ENCODE measurements at places on chromosomes 5 and 9.

GRCh38 chr9:85223506-85224125, 518.1 kb downstream of the AGTPBP1 start:
- no peak for DNase-seq

- no peak for DNase-seq
These were observed 107.6 kb upstream of the PITX1 start for GRCh38 chr5:135141303-135142268.

- no peak for DNase-seq
These were observed 40.7 kb upstream of the S1PR3 start for GRCh38 chr9:88950341-88951154.

- no peak for DNase-seq
These were observed 608.1 kb downstream of the PDE4D start for GRCh38 chr5:59285300-59286016.

GRCh38 chr5:68911840-68912690, 181.7 kb upstream of the SLC30A5 start:
- DNase-seq: no peak

DNA sequence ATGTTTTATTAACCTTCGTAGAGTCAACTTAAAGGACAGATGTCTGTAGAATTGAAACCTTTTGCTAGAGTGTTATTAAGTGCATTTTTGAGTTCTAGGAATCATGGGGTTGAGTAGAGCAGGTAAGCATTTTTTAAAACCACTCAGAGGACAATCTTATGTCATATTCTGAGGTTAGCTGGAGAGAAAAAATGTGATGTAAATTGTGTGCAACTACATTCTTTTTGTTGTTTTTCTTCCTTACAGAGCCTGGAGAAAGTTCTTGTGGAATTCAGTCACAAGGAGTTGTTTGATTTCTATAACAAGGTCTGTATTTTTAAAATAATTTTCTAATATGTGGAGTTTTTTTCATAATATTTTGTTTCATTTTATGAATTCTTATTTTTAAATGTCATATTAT, 206.4 kb downstream of the COMMD10 start:
- DNase-seq: no peak

DNA sequence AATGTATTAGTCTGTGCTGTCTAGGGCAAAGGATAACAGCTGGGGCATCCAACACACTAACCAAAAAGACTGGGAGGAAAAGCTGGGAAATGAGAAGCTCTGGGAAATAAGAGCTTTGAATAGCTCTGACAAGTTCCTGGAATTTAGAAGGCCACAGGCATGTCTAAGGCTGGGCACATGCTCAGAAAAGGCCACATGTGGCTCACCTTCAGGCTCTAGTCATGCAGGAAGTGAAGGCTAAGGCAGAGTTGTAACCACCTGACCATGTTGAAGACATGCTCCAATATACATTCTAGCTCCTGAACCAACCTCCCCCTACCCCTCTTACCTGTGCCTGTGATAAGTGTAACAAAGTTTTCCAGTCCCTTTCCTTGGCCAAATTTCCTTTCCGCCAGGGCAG, 31.7 kb downstream of the CLTA start:
- DNase-seq: no peak

DNA sequence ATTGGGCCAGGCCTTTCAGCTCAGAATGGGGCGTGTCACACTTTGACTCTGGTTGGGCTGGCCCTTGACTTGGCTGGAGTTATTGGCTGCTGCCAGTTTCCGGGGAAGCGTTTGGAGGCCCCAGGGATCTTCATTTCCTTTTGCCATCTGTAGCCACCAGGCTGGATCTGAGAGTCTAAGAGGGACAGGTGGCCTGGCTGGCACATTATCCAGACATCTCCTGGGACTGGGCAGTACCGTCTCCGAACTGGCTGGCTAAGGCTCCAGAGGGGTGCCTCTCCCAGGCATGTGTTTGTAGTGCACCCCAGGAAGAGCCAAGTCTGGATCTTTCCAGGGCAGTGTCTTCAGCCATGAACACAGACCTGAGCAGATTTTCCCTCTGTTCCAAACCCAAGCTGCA, 9.7 kb upstream of the JADE2 start:
- DNase-seq: no peak

DNA sequence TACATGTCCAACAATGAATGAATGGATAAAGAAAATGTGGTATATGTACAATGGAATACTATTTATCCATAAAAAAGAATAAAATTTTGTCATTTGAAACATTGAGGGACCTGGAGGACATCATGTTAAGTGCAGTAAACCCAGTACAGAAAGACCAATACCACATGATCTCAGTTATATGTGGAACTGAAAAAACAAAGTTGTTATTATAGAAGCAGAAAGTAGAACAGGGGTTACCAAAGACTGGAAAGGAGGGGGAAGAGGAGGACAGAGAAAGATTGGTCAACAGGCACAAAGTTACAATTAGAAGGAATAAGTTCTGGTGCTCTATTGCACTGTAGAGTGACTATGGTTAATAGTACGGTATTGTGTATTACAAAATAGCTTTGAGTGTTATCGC, 233.8 kb downstream of the SEMA6A start:
- DNase-seq: no peak

DNA sequence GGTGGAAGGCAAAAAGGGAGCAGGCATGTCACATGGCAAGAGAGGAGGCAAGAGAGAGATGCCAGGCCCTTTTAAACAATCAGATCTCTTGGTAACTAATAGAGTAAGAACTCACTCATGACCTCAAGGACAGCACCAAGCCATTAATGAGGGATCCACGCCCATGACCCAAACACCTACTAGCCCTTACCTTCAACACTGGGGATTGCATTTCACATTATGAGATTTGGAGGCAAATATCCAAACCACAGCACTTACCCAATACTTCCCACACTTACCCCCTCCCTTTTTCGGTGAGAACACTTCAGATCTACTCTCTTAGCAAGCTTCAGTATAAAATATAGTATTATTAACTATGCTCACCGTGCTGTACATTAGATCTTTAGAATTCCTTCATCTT, 41.9 kb downstream of the ZNF354A start:
- DNase-seq: no peak

DNA sequence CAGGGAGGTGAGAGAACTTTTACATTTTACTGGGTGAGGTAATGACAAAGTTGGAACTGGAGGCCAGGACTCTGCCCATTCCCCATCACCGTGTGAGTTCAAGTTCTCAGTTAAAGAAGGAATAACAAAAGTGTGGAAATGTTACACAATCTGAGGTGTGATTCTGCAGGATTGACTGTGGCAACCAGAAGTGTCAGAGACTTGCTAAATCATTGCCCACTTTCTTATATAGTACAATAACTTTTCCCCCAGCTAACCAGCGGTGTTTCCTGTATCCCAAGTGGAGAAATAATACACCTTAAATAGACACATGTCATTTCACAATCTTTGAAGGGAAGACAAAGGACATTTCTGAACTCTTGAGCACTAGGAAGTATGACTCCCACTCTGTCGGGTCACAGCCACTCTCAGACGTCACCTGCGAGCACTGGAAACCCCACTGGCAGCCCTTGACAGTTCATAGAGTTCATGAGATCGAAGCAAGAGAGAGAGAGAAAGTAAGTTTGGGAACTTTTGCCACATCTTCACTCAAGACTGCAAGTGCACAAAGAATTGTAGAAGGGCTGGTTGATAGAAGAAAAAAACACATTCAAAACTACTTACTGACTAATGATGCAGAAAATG, 28.4 kb downstream of the PAX5 start:
- DNase-seq: no peak

DNA sequence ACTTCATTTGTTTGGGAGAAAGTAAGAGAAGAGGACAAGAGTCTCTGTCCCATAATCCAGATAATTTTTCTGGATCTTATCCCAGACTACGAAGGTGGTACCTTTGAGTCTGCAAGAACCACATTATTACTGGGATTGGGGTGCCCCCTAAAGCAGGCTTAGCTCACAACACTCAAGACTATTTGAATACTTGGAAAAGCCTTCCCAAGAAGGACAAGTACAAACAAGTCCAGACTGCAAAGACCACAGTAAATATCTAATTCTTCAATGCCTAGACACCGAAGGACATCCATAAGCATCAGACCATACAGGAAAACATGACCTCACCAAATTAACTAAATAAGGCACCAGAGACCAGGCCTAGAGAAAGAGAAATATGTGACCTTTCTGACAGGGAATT, 40.2 kb upstream of the TMED7 start:
- DNase-seq: no peak

- no peak for DNase-seq
These were observed at the start of gene PCDHB9 for GRCh38 chr5:141186897-141187512. TSS of gene PCDHB9 (plus strand) at chr5:141187161. CDS start at chr5:141187319, 158 bp downstream.

GRCh38 chr5:142248853-142249462, 75.9 kb downstream of the SPRY4 start:
- peak; percentile 82 for DNase-seq

DNA sequence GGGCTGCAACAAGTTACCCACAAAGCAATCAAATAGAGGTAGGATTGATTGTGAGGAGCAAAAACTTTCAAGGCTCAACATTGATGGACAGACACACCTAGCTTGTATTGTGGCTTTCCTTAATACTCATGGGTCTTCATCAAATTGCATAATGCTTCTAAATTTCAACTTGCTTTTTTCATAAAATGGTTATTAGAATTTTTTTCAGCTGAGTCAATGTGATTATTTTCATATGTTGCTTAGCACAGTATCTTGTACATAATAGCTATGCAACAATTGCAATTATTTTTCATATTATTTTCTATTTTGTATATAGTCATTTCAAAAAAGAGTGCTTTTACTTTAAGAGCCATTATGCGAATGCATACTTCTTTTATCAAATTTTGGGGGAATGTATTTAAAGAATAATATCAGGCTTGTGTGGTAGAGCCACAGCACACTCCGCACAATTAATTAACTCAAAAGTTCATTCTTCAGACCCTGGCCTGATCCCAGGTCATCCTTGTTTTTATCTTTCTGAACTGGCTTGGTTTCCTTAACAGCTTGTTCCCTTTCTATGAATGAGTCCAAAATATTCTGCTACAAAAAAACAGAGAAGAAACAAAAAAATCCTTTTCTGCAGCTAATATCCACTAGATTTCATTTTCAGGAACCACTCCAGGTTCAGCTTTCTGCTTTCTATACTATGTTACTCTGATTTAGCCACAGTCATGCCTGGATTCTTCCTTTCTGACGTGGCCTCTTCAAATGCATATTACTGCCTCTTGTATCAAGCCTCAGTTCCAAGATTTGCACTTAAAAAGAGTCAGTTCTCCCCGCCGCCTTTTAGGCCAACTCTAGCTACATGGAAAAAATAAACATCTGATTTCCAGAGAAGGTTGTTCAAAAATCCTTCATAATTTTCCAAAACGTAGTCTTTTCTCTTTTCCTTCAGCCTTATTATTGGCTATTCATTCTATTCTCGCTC, 45.3 kb upstream of the CDH9 start:
- no peak for DNase-seq

- DNase-seq: no peak
These were observed 18.1 kb downstream of the GRXCR2 start for GRCh38 chr5:145854651-145855258.

GRCh38 chr5:74762599-74762998, 4.3 kb downstream of the GFM2 start:
- DNase-seq: no peak

DNA sequence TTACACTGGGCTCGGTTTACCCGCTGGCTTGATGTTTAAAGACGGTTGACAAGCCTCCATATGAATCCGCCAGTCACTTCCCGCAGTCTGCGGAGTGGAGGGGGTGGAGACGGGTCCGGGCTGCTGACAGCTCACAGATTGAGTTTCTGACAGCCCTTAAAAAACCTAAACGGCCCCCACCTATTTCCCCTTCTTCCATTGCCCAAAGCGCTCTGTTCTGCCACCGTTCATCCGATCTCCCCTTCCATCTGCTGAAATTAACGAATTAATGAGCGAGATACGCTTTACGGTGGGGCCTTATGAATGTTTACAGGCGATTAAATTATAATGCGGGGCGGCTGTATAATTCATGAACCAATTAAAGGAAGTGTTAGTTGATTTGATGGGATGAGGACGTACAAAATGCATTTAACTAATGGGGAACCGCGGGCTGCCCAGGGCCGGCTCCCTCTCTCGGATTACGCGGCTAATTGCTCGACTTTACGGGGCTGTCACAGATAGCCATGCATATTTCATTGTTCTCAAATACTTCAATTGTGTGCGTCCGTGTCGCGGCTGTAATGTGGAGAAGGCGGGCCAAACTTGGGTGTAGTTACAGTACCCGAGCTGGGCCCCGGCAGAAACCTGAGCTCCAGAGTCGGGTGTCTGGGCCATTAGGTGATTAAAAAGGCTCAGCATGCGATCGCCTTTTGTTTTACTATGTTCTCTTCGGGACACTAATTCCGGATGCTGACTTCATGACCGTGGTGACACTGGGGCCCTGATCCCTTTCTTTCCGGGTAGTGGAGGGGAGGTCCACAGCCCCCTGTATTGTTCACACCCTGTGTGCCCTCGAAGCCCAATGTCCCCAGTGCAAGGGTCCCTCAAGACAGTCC, 74.9 kb downstream of the GTF3C4 start:
- no peak for DNase-seq

DNA sequence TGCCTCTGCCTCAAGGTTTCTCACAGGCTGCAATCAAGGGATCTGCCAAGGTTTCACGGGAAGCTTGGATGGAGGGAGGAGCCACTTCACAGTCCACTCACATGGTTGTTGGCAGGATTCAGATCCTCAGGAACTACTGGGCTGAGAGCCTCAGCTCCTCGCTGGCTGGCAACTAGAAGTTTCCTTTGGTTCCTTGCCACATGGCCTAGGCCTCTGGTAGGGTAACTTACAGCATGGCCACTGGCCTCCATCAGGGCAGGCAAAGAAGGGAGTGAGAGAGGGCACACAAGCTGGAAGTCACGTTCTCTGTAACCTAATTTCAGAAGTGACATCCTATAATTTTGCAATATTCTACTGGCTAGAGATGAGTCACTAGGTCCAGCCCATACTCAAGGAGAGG, 32.2 kb downstream of the SPOCK1 start:
- no peak for DNase-seq

GRCh38 chr5:117077142-117077541, 502.5 kb upstream of the SEMA6A start:
- no peak for DNase-seq

- peak; percentile 60 for DNase-seq
These were observed 63.6 kb downstream of the EGFLAM start for GRCh38 chr5:38321978-38322377.
